Fibroblast of upper back skin (primary cell): ENCODE measurements at places on chromosomes 7 and 10.

DNA sequence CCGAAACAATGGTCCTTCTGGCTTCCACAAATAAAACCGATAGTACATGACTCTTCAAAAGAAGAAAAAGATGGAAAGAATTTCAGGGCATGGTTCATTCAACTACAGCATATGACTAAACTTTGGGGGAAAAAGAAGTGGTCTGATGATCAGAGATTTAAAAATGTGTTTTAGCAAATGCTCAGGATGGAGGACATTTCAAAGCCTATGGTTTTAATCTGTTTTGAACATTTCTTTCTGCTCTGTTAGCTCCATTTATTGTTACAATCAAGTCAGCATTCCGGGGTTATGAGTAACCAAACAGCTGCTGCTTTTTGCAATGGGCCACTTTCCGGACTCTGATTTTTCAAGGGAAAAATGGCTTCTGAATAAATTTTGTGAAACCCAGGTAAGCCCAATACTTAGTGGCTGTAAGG lies 142.4 kb downstream of the CUBN start:
- DNase-seq: peak; percentile 91

DNA sequence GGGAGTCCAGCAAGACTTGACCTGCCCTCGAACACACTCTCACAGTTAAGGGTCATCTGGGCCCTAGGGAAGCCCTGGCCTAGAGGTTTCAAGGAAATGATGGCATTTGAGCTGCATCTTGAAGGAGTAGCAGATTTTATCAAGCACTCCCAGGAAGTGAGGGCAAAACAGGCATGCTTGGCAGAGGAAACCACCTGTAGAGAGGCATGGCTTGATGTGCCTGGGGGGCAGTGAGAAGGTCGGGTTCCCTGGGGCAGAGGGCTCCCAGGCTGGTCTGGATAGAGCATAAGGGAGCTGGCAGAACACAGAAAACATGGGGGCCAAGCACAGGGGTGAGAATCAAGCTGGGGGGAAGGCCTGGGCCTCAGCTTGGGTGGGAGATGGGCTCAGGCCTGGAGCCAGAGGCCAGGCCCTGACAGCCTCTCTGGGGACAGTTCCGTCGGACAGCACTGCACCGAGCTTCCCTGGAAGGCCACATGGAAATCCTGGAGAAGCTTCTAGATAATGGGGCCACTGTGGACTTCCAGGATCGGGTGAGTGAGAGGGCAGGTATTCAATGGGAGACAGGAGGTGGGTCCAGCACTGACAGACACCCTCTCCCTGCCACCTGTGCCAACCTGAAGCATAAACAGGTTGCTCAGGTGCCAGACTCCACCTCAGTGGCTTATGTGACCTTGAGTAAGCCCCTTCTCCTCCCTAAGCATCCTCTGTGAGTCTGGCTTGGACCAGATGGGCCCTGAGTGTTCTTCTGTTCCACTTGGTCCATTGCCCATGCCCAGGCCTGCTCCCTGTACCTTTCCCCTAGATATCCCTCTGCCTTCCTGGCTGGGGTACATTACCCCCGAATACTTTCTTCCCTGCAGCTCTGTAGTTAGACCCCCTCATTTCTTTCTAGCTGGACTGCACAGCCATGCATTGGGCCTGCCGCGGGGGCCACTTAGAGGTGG lies 3.5 kb upstream of the HOGA1 start:
- no peak for DNase-seq

DNA sequence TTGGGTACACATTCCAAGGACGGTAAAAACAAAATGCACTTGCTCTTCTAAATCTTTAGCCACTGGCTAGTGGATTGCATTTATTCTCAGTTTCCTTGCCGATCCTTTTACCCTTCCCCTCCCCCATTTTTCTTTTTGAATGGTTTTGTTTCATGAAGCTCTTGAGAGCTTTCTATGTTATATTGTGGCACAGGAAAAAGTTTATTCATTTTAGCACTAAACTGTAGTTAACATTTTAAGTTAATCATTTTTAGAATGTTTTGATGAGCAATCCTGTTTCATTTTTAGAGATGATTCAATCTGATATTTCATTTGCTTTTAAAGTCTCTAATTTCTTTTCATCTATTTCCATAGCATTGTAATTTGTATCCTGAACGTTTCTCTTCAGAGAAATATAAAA lies 24.0 kb downstream of the ZEB1 start:
- no peak for DNase-seq

- DNase-seq: no peak
Measured at GRCh38 chr10:99908512-99908911, 101.2 kb downstream of the DNMBP start.

DNA sequence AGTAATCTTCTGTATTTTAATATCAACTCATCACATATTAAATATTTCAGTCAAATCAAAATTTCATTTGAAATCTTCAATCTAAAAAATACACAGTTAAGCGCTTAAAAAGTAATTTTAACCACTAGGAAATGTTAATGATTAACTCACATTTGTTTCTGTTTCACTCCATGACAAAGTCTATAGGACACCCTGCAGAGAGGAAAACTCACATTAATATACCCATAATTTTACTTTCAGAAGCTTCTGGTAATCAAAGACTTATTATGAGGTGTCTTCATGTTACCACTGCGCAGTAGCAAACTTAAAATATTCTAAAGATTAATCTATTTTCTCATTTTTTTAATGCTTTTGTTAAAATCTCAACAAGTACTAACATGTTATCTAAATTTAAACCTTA lies 41.0 kb upstream of the ZNF518A start:
- no peak for DNase-seq

DNA sequence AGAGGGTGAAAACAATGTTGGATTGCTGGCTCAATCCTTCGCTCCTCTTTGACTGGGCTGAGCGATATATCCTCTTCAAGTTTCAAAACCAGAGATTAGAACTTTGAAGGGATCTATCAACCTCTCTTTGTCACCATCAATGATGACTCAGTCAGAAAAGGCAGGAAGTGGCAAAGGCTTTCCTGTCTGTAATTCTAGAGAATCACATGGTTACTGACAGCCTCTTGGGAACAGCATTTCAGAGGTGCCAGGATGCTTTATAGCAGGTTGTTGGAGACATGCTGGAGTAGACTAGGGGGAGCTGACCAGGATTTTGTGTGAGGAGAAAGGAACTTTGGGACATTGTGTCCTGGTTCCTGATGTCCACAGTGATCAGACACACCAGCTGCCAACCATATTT lies 81.3 kb downstream of the PRKCQ start:
- DNase-seq: no peak

DNA sequence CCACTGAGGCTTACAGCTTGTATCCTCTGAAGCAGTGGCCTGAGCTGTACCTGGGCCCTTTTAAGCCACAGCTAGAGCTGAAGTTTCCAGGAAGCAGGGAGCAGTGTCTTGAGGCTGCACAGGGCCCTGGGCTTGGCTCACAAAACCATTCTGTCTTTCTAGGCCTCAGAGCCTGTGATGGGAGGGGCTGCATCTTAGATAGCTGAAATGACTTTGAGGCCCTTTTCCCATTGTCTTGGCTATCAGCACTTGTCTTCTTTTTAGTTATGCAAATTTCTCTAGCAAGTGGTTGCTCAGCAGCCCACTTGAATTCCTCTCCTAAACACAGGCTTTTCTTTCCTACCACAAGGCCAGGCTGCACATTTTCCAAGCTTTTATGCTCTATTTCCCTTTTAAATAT lies 864.2 kb downstream of the REEP3 start:
- no peak for DNase-seq

- DNase-seq: no peak
Measured at GRCh38 chr10:94443549-94443948, 41.2 kb downstream of the TBC1D12 start.

DNA sequence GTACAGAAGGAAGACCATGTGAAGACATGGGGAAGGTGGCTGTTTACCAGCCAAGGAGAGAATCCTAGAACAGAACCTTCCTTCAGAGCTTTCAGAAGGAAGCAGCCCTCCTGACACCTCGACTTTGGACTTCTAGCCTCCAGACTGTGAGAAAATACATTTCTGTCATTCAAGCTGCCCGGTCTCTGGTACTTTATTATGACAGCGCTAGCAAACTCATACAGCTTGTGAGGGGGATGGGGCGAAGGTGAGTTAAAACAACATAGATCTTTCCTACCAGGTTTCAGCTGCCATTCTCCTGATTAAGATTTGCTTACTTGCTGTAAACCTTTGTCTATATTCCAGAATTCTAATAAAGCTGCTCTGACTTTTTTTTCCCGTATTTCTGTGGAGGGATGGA lies 14.9 kb upstream of the ZNF248 start:
- no peak for DNase-seq

GRCh38 chr7:105799677-105800076 lies 76.7 kb downstream of the ATXN7L1 start:
- no peak for DNase-seq

- peak; percentile 51 for DNase-seq
Measured at GRCh38 chr10:33234831-33235237, 99.6 kb downstream of the NRP1 start.

DNA sequence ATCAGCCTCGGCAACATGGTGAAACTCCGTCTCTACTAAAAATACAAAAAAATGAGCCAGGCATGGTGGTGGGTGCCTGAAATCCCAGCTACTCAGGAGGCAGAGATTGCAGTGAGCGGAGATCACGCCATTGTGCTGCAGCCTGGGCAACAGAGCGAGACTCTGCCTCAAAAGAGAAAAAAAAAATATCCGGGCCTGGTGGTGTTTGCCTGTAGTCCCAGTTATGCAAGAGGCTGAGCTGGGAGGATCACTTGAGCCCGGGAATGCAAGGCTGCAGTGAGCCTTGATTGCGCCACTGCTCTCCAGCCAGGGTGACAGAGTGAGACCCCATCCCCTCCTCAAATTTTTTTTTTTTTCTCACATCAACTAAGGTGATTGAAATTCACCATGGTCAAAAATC lies 42.8 kb downstream of the CDC123 start:
- DNase-seq: no peak

DNA sequence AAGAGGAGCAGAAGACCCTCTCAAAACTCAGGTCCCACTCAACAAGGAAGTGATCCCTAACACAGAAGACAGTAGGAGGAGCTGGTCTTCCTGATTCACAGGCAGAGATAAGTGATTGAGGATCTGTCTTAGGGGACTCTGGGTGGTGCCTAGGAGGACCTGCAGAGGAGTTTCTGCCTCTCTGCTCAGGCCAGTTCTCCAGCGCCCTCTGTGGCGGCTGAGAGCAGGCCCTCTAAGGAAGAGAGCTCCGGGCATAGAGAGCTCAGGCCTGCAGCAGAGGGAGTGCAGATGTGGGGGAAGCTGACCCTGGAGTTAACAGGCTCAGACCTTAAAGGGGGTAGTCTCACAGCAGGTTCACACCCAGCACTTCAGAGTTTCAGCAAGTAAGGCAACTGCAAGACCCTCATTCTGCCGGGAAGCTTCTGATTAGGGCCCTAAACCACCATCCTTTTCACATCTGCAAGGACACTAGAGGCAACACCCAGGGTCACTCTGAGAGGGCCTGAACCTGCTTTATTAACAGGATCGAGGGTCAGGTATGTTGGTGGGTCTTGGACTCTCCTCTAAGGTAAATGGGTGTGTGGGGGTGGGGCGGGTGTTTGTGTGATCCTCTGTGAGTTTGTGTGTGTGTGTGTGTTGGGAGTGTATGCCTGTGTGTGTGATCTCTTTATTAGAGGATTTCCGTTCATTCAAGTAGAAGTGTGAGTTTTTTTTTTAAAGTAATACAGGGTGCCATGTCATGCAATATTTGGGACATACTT lies 57.6 kb upstream of the TARP start:
- DNase-seq: no peak

DNA sequence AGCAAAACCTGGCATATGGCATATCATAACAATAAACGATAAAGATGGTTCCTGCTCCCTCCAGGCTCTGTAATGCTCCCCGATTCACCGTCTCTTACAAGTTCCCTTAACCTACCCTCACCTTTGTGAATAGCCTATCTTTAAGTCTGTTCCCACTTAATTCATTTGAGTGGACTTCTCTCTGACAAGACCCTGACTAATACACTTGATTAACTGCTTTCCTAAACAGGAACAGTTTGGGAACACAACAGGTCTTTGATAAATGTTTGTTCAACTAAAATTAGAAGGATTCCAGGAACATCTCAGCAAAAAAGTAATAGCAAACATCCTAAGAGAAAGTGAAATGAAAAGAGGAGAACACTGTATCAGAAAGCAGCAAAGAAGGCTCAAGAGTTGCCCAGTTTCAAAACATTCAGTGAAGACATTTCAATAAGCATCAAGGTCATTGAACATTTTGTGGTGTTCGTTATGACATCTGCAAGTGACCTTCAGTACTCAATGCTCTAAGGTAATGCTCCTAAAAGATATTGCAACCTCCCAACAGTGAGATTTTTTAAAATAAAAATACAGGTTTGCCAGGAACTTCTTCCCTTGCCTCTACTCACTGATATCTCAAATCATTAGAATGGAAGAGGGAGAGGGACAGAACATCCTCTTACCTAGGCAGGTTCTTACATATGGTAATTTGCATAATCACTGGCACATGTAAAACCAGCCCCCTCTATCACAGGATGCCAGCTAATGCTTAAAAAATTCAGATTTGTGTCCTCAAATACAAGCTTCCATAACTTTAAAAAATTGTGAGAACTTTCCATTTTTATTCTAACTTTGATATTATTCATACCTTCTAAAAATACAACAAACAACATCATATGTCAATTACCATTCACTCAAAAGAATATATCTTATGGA lies 11.4 kb upstream of the ARHGAP12 start:
- no peak for DNase-seq

DNA sequence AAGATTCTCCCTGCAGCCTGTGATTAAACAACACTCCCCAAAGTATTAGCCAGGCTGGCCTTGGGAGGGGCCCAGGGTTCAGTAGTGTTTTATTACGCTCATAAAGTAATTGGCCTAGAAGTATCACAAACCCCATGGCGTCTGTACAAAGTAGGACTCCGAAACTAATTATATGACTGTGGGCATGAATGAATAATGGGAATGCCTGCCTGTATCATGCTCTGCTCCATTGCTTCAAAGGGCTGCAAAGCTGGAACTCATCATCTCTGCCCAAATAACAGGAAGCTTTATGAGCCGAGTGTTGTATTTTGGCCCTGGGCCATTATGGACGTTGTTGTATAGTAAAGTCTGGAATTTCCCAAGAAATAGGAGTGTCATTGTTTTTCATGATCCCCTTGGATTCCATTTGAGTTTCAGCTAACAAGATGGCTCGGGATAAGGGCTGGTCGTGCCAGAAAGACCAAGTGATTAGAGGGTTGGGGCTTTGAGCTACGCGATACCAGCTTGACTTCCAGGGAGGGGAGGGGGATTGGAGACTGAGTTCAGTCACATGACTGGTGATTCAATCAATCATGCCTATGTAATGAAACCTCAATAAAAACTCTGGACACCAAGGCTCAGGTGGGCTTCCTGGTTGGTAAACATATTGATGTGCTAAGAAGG lies 65.3 kb upstream of the NPTX2 start:
- DNase-seq: no peak

DNA sequence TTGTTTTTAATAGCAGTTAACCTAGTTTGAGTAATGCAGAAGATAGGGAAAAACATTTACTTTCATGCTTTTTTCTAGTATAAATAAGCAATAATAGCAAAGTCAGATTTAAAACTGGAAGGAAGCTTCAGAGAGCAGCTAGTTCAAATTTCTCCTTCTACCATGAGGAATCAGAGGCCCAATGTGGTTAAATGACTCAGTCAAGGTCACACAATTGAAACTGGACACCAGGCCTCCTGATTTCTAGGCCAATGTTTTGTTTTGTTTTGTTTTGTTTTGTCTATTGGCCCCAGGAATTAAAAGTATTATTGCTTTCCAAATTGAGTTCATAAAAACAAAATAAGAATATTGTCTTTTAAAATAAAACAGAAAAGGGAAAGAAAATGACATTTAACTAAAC lies 122.3 kb downstream of the TRIL start:
- no peak for DNase-seq
